ENCODE measurements at places on chromosomes 4 and X.

- DNase-seq, result no peak
Measured at GRCh38 chrX:152895724-152896420, 2.0 kb upstream of the ZNF185 start.

- DNase-seq, result no peak
Measured at GRCh38 chr4:172555725-172556124, 612.9 kb upstream of the GALNT7 start.

- no peak for DNase-seq
Measured at GRCh38 chr4:109877400-109877799, 29.5 kb downstream of the LRIT3 start.

DNA sequence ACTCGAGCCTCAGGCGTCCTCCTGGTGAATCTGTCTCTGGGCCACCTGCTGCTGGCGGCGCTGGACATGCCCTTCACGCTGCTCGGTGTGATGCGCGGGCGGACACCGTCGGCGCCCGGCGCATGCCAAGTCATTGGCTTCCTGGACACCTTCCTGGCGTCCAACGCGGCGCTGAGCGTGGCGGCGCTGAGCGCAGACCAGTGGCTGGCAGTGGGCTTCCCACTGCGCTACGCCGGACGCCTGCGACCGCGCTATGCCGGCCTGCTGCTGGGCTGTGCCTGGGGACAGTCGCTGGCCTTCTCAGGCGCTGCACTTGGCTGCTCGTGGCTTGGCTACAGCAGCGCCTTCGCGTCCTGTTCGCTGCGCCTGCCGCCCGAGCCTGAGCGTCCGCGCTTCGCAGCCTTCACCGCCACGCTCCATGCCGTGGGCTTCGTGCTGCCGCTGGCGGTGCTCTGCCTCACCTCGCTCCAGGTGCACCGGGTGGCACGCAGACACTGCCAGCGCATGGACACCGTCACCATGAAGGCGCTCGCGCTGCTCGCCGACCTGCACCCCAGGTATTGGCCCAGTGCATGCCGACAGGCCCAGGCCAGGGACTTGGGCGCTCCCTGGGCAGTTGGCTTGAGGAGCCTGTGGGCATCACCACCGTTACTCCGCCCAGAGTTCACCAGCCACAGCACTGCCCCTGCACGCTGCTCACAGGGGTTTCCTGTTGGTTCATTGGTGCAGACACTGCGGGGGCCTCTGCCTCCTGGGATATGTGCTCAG is 1.1 kb downstream of the GPR78 start:
- no peak for DNase-seq

GRCh38 chr4:25271866-25272265 is 38.0 kb downstream of the PI4K2B start:
- DNase-seq, result no peak

GRCh38 chr4:147831551-147832171 is 99.8 kb downstream of the ARHGAP10 start:
- DNase-seq, result no peak

DNA sequence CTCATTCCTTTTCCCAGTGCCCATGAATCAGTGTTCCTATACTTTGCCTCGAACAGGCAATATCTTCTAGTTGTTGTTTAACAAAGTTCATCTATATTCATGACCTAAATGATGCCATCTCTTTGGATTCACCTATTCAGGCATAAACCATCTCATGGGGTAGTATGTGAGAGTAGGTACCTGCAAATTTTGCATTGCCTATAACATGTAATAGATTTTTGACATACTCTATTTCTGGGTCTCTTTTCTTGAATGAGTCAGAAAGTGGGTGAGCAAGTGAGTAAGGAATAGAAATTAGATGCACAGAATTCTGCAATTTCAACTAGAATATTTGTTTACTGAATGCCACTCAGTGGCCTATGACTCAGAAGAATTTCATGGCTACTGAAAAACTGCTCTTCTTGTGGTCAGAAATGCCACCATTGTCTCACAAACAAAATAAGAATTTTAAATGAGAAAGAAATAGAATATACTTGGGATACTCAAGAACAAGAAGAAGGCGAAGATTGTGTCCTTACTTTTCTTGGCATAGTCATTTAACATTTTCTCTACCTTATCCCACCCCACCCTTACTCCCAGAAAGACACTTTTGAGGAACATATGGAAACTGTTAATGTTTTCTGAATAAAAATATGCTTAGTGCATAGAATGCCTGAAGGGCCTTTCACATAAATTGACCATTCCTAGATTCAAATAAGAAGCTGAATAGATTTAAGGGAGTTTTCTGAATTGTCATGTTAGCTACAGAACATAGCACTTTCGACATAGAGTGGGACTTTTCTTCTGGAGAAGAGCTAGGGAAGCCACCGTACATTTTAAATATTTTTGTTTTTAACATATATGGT is 86.8 kb downstream of the HHIP start:
- DNase-seq, result no peak

DNA sequence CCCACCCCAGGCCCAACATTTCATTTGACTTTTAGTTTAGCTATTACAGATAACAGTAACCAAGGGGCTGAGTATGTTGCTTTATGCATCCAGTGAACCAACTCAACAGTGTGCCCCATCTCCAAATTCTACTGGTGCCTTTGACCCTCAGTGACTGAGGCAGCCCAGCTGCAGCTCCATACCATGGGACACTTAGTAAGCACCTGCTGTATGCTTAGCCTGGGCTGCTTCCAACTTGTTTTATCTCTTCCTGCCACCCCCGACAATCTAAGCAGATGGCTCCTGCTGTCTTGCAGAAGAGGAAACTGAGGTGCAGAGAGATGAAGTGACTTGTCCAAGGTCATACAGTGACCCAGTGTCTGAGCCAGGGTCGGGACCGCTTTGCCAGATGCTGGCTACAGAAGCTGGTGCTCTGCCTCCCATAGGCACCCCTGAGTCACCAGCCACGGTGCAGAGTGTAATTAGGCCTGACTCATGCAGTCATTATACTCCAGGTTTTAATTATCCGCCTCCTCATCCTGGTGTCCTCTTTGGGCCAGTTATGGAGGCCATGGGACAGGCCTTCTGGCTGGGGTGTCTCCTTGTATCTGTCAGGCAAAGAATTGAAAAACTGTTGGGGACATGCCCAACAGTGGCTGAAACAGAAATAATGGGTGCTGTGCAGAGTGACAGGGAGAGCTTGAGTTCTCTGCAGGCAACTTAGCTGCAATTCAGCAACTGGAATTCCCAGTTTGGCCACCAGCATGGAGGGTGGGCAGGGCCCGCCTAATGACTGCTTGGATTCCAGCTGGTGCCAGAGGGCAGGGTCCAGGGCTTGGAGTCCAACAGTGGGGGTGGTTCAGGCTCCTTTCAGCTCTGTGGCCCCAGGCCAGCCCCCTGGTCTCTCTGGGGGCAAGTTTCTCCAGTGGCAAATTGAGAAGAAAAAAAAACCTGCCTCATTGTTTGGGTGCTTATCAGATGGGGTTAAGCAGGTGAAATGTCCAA is 8.2 kb upstream of the GPR78 start:
- no peak for DNase-seq

DNA sequence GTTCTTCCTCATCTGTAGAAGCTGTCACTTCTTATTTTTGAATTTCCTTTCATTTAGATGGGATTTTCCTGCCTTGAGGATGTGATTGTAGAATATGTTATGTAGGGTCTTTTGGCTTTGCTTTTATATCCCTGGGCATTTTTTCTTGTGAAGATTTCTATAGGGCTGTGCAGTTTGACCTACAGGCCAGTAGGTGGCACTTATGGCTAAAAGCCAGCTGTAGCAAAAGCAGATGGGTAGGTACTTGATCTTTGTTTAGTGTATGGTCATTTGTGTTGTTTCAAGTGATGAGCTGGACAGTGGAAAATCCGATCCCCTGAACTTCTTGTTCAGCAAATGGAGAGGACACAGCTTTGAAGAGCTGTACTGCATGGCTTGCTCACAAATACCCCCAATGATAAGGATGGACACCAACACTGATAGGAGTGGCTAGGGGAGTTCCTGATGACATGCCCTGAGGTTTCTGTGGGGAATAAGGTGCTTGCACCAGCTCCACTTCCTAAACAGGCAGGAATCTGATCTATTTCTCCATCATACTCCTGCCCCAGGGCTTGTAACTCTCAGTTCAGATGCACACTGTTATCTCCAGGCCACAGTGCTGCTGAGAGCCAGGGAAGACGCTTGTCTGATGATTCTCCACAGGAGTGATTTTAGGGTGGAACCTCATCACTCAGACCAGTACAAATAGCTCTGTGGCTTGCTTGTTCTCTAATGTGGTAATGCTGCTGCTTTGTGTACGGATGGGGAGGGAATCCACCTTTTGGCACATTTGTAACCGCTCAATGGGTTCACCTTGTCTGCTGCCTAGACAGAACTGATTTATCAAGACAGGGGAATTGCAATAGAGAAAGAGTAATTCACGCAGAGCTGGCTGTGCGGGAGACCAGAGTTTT is 417.1 kb upstream of the MAGEB16 start:
- no peak for DNase-seq

DNA sequence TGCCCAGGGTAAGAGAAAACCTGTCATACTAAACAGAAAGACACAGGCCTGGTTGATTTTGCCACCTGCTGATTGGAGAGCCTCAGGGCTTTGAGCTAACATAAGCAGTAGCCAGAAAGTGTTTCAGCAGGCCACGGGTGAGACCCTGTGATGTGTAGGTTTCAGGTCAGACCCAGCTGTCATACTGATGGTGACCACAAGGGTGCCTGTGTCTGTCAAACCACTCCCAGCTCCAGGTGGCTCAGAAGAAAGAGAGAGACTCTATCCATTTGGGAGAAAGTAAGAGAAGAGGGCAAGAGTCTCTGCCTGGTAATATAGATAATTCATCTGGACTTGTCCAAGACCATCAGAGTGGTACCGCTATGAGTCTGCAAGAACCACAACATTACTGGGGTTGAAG is 72.8 kb upstream of the NLRP2B start:
- DNase-seq, result no peak

DNA sequence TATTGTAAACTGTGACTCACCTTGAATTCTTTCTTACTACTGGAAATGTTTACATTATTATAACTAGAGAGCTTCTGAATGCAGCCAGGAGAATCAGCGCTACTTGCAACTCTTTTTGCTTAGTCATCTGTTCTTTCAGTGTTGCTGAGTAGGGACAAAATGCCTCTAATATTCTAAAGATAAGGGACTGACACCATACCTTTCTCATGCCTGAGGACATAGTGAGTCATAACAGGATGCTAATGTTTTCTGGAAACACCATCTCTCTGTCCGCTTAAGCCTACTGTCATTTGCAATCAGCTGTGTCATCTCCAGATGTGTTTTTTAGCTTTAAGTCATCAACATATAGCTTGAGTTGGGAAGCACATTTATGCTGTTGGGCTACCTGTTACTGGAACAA is 108.3 kb downstream of the QRFPR start:
- no peak for DNase-seq

- peak; percentile 65 for DNase-seq
Measured at GRCh38 chrX:103211012-103211715, 3.7 kb upstream of the BEX4 start.
